ENCODE measurements at places on chromosomes 6 and 20.

DNA sequence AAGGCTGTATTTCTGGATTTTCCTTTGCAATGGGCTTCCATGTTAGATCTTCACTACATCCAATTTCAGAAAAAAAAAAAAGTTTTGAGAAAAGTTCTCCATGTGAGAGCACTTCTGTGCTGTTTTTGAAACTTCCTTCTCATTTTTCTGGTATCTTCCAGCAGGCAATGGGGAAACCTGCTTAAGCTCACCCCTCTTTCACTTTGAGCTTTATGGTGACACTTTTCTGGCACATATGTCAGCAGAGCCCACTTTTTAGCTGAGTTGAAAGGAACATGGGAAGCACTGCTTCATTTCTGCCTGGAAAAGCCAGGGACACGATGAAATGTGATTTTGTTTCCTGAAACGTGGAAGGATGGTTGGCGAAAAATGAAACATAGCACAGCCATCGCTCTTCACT lies 293.7 kb downstream of the PLCB1 start:
- DNase-seq = no peak

- DNase-seq = no peak
Measured at GRCh38 chr20:44221368-44221954, 10.9 kb upstream of the OSER1 start.

GRCh38 chr6:155341130-155341828 lies 27.0 kb upstream of the TFB1M start:
- DNase-seq = no peak

DNA sequence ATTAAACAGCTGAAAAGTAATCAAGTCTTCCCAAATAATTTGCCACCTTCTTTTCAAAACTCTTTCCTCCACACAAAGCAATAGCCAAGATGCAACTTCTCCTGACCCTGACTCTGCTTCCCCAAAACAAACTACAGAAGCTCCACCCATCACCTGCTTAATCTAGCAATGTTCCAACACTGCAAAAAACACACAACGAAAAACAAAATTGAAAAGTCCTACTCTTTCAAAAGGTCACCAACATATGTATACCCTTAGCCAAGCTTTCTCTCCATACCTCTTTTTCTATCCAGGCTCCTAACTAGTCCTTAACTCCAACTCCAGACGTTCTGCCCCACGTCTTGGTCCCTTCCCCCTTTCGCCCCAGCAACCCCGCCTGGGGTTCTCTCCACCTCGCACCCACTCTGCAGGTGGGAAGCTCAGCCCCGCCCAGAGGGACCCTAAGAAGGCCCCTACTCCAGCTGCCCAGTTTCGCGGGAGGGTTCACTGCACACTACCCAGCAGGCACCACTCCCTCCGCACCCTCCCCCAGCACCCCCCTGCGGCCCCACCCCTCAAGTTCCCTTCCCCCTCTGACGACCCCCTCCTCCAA lies 717 bp downstream of the CSNK2A1 start:
- DNase-seq = no peak

DNA sequence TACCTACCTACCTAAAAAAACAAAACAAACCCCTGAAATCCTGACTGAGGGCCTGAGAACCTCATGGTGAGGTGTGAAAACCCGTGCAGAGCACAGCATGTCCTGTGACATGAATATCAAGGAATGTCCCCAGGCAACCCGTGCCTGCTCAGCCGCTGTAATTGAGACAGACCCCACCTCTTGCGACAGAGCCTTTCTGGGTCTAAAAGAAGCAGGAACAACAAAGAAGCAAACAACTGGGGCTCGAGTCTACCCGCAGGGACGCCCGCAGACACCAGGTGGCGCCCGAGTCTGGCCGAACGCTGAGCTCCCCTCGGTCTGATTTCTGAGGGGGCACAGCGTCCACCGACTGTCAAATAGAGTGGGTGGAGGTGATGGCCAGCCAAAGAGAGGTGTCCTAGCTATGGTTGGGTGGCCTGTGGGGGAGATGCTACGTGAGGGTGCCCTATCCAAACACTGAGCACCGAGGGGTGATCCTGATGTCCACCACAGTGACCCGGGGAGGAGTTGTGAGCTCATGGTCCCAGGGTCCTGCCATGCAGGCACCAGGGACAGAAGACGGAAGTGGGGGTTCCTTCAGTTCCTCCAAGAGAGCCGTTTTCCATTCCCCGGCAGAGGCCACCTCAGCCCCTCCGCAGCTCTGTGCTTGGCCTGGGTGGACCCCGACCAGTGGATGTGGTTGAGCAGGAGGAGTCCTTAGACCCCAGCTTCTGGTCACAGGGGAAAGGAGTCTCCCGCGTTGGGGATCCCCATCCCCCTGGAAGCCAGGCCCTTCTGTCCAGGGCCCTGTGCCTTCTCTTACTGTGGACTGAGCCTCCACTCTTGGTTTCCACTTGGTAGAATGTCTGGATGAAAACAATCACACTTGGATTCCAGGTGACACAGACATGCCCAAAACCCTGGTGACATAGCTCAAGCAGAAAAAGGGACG lies 268.2 kb downstream of the CDC5L start:
- DNase-seq = peak; percentile 70

- DNase-seq = no peak
Measured at GRCh38 chr6:49519660-49520059, 19.9 kb downstream of the GLYATL3 start.

DNA sequence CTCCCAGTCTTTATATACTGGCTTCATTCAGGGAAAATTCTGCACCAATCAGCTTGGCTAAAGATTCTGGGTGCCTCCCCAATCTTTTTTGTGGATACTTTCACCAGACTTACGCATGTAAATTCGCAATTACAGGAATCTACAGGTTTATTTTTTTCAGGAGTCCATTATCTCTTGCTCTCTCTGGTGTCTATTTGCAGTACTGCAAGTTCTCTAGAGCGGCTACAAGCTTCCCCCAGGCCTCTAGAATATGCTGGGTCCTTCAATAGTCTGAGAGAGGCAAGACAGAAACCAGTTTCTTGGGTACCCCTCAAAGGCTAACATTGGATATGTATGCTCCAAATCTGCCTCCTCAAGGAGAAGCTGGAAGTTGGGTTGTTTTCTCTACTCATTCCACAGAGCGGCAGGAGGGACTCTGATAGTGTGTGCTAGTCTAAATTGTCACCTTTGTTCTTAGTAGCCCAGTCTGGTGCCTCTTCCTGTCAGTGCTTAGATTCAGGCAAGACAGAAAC lies 58.5 kb downstream of the SUN5 start:
- no peak for DNase-seq
